ENCODE measurements at places on chromosomes 13 and 19.
A peak's percentile ranks its signal among the peaks of the same experiment; 100 is the strongest.

DNA sequence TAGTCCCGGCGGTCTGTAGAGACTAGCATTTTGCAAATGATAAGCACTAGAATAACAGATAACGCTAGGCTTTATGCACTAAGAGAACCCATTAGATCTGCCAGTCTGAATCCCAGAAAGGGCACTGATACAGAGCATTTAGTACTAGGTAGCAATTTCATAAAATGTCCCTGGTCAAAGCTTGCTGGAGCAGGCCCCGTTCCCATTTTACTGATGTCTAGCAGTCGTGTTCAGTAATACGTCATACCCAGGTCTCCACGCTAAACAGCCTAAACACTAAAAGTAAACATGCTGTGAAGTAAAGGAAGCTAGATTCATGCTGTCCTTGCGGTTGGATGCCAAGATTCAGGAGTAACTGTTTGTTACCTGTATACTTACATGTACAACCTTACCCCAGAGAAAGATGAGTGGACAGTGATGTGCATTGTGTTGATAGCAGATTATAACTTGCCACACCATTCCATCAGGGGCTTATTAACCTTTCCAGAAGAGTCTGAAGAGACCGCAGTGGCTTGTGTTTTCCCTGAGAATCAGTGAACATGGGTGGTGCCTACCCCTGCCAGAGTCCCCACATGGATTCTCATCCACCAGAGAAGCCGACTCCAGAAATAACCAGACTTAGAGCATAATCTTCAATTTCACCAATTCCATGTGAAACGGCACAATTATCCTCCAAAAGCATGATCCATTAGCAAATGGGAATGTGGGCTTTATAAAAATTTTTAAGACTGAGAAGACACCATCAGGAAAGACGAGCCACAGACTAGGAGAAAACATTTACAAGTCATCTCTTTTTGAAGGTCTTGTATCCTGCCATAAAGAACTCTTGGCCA is 3.4 kb upstream of the RPS11 start:
- no peak for DNase-seq

DNA sequence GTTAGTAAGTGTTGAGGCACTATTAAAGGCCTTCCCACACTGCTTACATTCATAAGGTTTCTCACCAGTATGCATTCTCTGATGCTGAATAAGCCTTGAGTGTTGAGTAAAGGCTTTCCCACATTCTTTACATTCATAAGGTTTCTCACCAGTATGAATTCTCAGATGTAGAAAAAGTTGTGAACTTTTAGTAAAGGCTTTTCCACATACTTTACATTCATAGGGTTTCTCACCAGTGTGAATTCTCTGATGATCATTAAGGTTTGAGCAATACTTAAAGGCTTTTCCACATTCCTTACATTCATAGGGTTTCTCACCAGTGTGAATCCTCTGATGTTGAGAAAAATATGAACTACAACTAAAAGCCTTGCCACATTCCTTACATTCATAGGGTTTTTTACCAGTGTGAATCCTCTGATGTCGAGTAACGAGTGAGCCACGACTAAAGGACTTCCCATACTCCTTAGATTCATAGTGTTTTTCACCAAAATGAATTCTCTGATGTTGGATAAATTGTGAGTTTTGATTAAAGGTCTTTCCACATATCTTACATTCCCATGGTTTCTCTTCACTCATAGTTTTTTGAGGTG is 24.2 kb downstream of the ZNF829 start:
- DNase-seq = no peak

DNA sequence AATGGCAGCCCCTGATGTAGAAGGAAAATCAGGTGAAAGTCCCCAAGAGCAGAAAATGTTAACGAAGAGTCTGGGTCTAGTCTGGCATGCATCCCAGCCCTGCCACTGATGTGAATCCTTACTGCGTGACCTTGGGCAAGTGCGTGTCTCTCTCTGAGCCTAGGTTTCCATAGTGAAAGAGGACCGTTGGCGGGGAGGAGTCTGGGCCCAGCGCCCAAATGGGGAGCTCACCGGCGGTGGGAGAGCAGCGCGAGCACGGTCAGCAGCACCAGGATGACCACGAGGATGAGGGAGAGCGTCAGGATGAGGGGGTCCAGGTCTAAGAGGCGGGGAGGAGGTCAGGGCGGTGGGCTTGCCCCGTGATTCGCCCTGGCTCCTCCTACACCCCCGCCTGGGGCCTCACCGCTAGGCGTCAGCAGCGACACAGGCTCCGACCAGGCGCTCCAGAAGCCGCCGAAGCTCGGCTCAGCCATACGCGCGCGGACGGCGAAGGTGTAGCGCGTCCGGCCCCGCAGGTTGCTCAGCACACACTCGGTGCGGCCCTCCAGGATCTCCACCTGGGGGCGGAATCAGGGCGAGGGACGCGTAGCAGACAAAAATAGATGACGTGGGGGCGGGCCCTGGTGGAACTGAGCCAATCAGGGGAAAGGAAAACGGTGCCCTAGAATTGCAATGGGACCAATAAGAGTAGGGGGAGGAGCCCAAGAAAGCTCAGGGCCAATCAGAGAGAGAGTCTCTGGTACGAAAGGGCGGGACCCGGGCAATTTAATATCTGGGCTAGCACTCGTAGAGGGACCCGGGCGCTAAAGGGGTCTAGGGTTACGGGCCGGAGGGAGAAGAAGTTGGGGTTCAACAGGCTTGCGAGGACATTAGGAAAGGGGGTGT is 3.2 kb downstream of the EPOR start:
- peak; percentile 97 for DNase-seq

- DNase-seq = no peak
Measured at GRCh38 chr19:7442423-7442822, 46.4 kb downstream of the PEX11G start.

GRCh38 chr13:111584101-111584672 is 263.7 kb downstream of the TEX29 start:
- DNase-seq = no peak

DNA sequence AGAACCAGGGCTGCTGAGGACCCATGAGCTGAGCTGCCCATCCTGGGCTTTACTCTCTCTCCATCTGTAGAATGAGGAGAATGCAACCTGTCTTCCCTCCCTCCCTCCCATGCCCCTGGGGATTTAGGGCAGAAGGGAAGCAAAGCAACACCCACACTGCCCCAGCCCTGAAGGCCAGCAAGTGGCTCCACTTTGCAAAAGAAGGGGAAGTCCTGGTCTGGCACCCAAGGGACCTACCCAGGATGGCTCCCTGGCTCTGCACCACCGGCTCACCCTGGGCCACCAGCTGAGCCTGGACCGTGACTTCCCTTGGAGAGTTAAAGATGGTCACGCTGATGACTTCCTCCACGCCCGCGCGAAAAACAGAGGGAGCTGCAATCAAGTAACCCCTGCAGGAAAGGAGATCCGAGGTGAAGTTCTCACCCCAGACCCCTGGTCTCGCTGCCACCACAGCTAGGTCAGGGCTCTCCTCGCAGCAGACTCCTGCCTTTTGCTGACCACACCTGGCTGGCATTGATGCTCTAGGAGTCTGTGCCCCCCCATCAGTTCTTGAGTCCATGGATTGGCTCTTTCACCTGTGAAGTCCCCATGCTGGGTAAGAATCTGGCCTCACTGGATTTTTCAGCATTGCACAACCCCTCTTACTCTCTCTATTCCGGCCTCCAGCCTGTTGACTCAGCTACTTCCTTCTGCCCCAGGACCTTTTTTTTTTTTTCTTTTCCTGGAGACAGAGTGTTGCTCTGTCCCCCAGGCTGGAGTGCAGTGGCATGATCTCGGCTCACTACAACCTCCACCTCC is 4.6 kb downstream of the CPAMD8 start:
- DNase-seq = no peak

GRCh38 chr19:32881766-32882165 is 12.2 kb upstream of the SLC7A9 start:
- DNase-seq = no peak

Measured in activated T-helper 2 cell treated with anti-CD3 and anti-CD28 coated beads, Interferon-gamma antibody, Interleukin-2, Interleukin-4, amounts not matched to agents 10 μg/mL and 5 μg/mL and 100 μg/mL, durations not matched to agents 14 hours and 24 hours and 36 hours (primary cell).